ENCODE measurements at places on chromosomes 2 and 18. TPM values are rescaled to one million over a fixed set of nuclear protein-coding genes. Genes with fewer than 3 reads are reported as not detected.

DNA sequence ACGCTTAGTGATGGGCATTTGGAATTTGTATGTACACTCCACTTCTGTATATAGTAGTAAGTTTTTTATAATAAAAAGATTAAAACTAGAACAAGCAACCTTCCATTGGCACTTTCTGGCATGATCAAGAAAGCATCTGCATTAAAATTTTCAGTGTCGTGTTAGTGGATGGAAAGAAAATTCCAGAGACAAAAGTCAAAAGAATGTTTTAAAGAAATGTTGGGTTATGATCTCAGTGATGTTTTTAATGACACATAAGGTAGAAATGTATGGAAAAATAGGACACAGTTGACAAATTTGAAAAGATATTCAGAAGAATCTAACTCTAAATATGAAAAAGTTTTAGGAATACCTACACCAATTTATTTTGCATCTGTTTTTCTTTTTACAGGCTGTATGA, 126.1 kb upstream of the FAM117B start:
- no peaks in the 10 kb centered on the region for H3K4me1 ChIP-seq
- no peak for DNase-seq
- no peaks in the 10 kb centered on the region for H3K27me3 ChIP-seq

DNA sequence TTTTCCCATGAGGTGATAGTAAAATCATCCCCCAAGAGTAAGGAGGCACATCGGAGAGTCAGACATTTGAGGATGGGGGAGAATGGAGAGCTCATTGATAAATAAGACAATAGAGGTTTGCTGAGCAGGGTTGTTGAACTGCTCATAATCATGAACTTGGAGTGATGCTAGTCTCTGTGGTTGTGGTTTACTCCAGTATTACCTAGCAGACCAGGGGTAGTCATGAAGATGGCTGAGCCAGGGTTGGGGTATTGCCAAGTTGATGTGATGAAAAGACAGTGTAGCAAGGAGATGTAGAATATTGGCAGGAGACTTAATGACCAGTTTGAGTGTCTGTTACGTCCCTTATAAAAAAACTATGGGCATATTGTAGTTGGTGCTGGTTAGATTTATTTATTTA, 25.4 kb downstream of the CYBRD1 start:
- H3K4me3 ChIP-seq, result no peak overlapping the region
- no peak overlapping the region for H3K27ac ChIP-seq
- no peaks in the 10 kb centered on the region for H3K36me3 ChIP-seq
- H3K4me1 ChIP-seq, result no peaks in the 10 kb centered on the region
- DNase-seq, result no peak
- no peaks in the 10 kb centered on the region for H3K27me3 ChIP-seq

GRCh38 chr18:34357944-34358580, 133.3 kb upstream of the NOL4 start:
- H3K27me3 ChIP-seq, result no peaks in the 10 kb centered on the region
- no peak for DNase-seq
- no peaks in the 10 kb centered on the region for H3K4me1 ChIP-seq
- no peak overlapping the region for H3K4me3 ChIP-seq
- no peaks in the 10 kb centered on the region for H3K36me3 ChIP-seq

- no peaks in the 10 kb centered on the region for H3K36me3 ChIP-seq
- H3K27me3 ChIP-seq, result no peaks in the 10 kb centered on the region
- H3K4me1 ChIP-seq, result no peaks in the 10 kb centered on the region
- H3K27ac ChIP-seq, result no peak overlapping the region
- no peak overlapping the region for H3K4me3 ChIP-seq
- DNase-seq, result no peak
Observed at GRCh38 chr2:209556354-209556961, 132.6 kb downstream of the MAP2 start.

DNA sequence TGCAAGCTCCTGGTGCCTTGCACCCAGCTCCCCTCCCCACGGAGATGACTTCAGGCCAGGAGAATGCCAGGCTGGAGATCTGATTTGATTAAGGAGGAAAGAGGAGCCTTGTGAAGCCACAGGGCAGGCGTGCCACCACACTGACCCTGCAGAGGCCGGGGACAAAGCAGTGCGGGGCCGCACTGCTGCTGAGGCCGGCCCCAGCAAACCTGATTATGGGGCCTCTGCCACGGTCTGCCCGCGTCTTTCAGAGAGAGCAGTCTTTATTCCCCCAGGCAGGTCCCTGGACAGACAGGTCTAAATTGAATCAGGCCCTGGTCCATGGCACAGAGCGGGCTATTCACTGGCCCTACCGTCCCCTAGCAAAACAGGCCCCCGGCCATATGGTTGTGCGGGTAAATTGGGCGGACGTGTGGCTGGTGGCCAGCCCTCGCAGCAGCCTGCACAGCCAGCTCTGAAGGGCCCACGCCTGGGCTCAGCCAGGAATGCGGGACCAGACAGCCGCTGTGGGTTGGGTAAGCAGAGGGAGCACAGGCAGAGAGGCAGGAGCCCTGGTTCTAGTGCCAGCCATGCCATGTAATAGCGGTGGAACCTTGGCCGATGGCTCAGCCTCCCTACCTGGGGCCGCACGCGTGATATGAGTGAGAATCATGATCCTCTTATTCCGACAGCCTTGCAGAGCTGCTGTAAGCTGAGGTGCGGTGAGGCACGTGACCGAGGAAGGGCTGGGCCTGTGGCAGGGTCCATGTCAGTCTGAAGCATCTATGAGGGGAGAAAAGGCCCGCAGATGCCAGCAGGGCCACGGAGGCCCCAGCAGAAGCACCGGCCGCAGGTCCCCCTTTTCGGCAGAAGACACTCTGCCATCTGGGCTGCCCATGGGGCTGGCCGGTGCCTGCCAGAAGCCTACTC, 97.3 kb upstream of the MYCN start:
- H3K4me1 ChIP-seq, result no peaks in the 10 kb centered on the region
- H3K36me3 ChIP-seq, result no peaks in the 10 kb centered on the region
- H3K27me3 ChIP-seq, result no peaks in the 10 kb centered on the region
- DNase-seq, result no peak

- no peaks in the 10 kb centered on the region for H3K36me3 ChIP-seq
- no peaks in the 10 kb centered on the region for H3K27me3 ChIP-seq
- no peak overlapping the region for H3K27ac ChIP-seq
- H3K4me1 ChIP-seq, result no peaks in the 10 kb centered on the region
- no peak overlapping the region for H3K4me3 ChIP-seq
Observed at GRCh38 chr2:26483957-26484565, 6.1 kb upstream of the OTOF start.

GALR1 gene
- total RNA-seq, result 0.16 TPM

DNA sequence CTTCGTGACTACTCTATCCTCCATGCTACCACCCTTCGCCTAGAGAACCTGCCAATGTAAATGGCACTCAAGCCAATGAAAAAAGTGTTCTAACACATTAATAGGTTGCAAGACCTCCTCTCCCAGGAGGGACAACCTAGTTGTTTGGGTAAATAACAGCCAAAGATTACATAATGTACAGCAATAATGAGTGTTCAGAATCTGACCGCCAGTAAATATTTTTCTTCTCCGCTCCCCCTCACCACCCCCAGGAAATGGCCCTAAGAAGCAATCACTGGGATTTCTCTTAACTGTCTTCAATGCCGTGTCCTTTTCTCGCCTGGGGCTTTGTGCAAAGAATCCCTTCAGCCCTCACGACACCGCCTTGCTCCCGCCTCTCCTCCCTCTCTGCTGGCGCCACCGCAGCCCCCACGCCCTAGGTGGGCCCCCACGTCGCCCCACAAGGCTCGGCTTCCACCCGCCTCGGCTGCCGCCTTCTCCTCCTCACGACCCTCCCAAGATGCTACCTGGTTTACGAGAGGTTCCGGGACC, 458 bp downstream of the HYCC2 start:
- no peaks in the 10 kb centered on the region for H3K36me3 ChIP-seq
- peak overlapping the region; percentile 82 for H3K27ac ChIP-seq

DNA sequence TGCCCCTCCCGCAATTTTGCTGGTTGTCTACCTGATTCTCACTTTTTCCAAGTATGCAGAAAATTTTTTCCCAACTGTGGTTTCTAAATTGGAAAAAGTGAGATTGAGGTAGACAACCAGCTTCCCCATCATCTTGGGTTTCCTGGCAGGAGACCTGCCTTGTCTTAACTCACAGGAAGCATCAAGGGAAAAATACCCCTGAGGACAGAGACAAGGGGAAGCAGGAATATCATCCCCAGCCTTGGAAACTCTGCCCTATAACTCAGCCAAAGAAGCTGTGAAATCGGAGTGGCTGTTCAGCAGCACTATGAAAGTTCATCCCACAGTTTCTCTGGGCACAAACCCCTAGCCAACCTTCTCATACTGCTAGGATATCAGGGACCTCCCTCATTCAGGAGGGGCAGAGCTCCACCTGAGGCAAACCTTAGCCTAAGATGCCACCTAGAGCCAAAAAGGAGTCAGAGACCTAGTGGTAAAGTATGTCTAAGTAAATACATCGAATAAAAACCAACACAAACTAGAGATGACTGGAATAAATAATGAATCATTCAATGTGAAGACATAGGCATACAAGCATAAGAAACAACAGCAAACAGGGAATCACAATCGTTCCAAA, 68.2 kb downstream of the ZSWIM2 start:
- no peak for DNase-seq
- H3K36me3 ChIP-seq, result no peaks in the 10 kb centered on the region
- no peak overlapping the region for H3K27ac ChIP-seq

DNA sequence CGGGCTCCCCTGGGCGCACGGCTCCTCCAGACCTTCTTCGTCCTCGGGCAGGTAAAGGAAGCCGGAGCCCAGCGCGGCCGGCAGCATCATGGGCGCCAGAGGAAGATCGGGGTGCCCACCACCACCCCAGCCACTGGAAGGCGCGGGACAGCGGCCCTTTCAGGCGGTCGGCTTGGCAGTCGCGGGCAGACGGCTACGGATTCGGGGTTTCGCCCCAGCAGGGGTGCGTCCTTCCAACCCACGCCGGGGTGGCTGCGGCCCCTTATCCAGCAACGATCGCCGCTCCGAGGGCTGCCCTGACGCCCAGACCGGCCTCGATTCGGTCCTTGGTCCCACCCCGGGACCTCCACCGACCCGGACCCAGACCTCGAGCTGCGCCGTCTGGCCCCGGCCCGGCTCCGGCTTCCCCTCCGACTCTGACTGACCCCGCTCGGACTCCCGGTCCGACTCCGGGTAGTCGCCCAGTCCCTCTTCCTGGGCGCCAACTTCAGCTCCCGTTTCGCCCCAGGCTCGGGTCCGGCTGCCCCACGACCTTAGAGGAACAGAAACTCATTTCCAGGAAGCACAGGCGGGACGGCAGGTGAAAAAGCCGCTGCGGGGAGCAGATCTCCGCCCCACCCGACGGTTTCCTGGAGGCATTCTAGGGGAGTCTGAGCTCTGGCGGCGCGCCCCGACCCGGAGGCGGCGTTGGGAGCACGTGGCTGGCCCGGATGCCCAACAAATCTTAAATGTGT, 30.2 kb upstream of the SSB start:
- H3K36me3 ChIP-seq, result no peaks in the 10 kb centered on the region
- peak overlapping the region; percentile 42 for H3K4me3 ChIP-seq
- H3K27me3 ChIP-seq, result peaks cover 13% of the 10 kb centered on the region
- peak; percentile 31 for DNase-seq

CARF gene
- total RNA-seq, result 3.8 TPM

HMSD gene
- total RNA-seq, result 0.11 TPM

DNA sequence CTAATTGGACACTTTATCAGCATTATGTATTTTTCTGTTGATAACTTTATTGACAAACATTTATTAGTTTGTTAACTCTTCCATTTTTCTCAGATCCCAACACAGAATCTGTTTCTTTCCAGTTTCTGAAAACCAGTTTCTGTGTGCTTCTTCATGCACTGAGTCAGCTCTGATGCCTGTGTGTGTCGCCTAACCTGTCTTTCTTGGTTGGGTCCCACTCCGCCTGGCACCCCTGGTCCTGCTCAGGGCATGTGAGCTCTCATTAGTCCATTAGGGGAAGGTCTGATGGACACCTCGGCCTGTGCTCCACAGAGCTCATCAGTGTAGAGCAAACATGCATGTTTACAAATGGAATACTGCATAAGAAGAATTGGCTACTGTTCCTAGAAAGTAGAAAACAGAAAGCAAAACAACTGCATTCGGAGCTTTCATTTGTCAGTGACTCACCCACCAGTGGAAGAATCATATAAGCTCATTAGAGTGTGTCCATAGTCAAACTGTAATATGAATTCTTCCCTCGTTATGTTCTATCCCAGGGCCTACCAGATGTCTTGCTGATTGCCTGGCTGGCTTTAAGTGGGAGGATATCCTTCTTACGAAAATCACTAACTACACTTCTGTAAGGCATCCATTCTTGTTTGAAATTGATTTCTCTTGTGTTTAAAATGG, 137.7 kb downstream of the SNTG2 start:
- H3K36me3 ChIP-seq, result no peaks in the 10 kb centered on the region
- H3K27me3 ChIP-seq, result no peaks in the 10 kb centered on the region
- DNase-seq, result no peak

DCDC2C gene
- total RNA-seq, result not detected

DNA sequence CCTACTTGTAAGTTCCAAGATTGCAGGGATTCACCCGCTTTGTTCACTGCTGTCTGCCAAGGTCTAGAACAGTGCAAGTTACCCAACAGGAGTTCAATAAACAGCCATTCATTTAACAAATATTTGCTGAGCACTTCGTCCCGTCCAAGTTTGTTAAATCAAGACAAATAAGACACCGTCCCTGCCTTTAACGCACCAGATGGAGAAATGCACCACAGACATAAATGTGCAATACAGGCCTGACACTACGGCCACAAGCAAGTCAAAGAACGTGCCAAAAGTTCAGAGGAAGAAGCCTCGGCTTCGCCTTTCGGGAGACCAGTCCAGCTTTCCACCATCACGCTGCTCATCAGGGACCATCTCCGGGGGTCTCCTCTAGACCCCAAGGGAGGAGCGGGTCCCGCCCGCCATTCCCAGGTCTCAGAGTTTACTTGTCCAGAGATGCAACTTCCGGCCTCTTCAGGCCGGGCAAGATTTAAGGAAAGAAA, 429 bp downstream of the C2orf76 start:
- H3K36me3 ChIP-seq, result peaks cover 14% of the 10 kb centered on the region
- H3K4me1 ChIP-seq, result no peaks in the 10 kb centered on the region
- peak overlapping the region; percentile 72 for H3K4me3 ChIP-seq
- DNase-seq, result peak; percentile 51
- peak overlapping the region; percentile 95 for H3K27ac ChIP-seq

- H3K4me3 ChIP-seq, result no peak overlapping the region
- no peak for DNase-seq
- H3K27ac ChIP-seq, result no peak overlapping the region
- H3K4me1 ChIP-seq, result no peaks in the 10 kb centered on the region
- no peaks in the 10 kb centered on the region for H3K36me3 ChIP-seq
Observed at GRCh38 chr2:134858245-134858644, 19.8 kb downstream of the ACMSD start.

ARHGAP28 gene
- 1.9 TPM for total RNA-seq
